ENCODE measurements at places on chromosomes 4 and X. TPM values are rescaled to one million over a fixed set of nuclear protein-coding genes. Genes with fewer than 3 reads are reported as not detected.
A peak's percentile ranks its signal among the peaks of the same experiment; 100 is the strongest.

Gene RAP2C
- 49.8 TPM for total RNA-seq

Gene NIPAL1
- total RNA-seq = 0.73 TPM

Gene PWWP3B
- not detected for total RNA-seq

Gene MAGEA11
- total RNA-seq = not detected

Gene MSANTD1
- total RNA-seq = 3.4 TPM

Gene POLA1
- 18.7 TPM for total RNA-seq

DNA sequence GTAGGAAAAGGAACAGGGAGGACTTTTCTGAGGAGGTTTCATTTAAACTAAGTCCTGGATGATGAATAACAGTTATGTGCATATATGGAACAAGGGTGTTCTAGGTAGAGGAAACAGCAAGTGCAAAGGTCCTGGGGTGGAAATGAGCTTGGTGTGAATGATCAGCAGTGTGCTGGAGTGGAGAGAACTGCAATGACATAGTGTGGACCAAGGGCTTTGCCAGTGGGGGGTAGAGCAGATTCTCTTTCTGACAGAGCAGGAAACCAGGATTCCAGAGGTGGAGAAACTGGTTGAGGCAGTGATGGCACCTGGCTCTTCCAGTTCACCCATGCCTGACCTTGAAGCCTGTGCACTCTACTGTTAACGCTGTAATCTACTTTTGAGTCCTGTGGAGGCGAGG is 1.7 kb downstream of the PPP1R3F start:
- H3K4me3 ChIP-seq = peak overlapping the region; percentile 71
- peak overlapping the region; percentile 71 for H3K27ac ChIP-seq

DNA sequence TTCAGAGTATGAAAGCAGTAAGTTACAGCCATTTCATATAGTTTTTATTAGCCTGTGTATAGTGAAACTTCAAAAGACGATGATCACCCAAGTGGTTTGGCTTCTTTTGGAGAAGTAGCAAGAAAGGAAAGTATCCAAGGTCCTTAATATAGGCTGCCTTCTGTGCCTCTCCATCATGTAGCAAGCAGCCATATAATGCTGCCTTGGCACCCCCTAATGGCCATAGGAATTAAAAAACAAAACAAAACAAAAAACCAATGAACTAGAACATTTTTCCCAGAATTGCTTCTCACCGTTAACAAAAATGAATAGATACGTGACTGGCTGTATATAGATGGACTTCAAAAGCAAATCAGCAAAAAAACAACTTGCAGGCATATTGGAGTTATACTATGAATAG is 18.9 kb downstream of the LAMP2 start:
- no peak for DNase-seq
- peaks cover 34% of the 10 kb centered on the region for H3K36me3 ChIP-seq
- H3K4me1 ChIP-seq = peaks cover 9% of the 10 kb centered on the region

GRCh38 chrX:111411983-111412382 is at the start of gene DCX:
DCX (minus strand) TSS chrX:111412192; CDS start chrX:111410398, 1,794 bp downstream.
- no peaks in the 10 kb centered on the region for H3K36me3 ChIP-seq
- DNase-seq = no peak
- H3K27me3 ChIP-seq = no peaks in the 10 kb centered on the region
- no peaks in the 10 kb centered on the region for H3K4me1 ChIP-seq
- H3K4me3 ChIP-seq = no peak within 1 kb of the TSS

- H3K27me3 ChIP-seq = no peaks in the 10 kb centered on the region
- no peaks in the 10 kb centered on the region for H3K4me1 ChIP-seq
- no peak overlapping the region for H3K4me3 ChIP-seq
- no peak overlapping the region for H3K27ac ChIP-seq
Observed at GRCh38 chrX:65196758-65197360, 220.6 kb upstream of the ZC4H2 start.

DNA sequence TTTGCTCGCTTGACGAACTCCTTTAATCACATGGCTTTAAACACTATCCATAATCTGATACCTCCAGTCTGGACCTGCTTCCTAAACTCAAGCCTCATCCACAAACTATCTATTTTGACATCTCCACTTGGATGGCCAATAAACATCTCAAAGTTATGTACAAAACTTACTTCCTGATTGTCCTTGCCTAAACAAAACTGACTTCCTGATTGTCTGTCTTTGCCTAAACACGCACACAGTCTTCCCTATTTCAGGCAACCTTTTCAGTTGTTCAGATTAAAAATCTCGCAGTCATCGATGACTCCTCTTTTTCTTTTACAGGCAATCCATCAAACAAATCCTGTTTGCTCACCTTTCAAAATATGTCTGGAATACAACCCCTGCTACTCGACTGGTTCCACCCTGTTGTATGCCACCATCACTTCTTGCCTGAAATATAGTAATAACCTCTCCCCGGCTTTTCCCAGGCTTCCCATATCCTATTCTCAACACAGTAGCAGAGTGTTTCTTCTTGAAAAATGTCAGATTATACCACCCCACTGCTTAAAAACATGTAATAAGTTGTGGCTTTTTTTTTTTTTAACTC is 39.0 kb downstream of the ATOH1 start:
- H3K27me3 ChIP-seq = no peaks in the 10 kb centered on the region
- H3K36me3 ChIP-seq = no peaks in the 10 kb centered on the region

- DNase-seq = no peak
- no peaks in the 10 kb centered on the region for H3K36me3 ChIP-seq
- no peaks in the 10 kb centered on the region for H3K27me3 ChIP-seq
- no peaks in the 10 kb centered on the region for H3K4me1 ChIP-seq
- H3K4me3 ChIP-seq = no peak overlapping the region
- no peak overlapping the region for H3K27ac ChIP-seq
Observed at GRCh38 chr4:87551361-87551760, 22.2 kb upstream of the SPARCL1 start.

DNA sequence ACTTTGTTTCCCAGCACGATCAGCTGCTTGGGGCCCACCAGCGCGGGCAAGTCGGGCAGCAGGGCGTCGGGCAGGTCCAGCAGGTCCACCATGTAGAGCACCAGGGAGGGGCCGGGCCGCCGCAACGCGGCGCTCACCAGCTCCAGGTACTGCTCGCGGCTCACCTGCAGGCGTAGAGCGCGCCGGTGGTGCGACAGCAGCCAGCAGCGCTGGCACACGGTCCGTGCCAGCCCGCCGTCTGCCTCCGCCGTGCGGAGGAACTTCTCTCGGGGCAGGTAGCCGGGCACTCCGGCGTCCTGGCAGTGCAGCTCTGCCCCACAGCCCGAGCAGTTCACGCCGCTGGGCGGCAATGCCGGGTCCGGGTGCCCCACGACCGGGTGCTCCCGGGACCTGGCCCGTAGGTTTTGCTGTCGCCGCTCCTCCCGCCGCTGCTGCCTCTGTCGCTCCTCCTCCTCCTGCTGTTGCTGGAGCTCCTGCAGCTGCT is 527 bp downstream of the NOA1 start:
- H3K4me1 ChIP-seq = peaks cover 68% of the 10 kb centered on the region
- peaks cover 51% of the 10 kb centered on the region for H3K36me3 ChIP-seq
- no peaks in the 10 kb centered on the region for H3K27me3 ChIP-seq
- no peak for DNase-seq
- H3K4me3 ChIP-seq = peak overlapping the region; percentile 99
- peak overlapping the region; percentile 96 for H3K27ac ChIP-seq
